Amygdala (tissue), 56 donors: ENCODE measurements at places on chromosomes 6 and 20.

DNA sequence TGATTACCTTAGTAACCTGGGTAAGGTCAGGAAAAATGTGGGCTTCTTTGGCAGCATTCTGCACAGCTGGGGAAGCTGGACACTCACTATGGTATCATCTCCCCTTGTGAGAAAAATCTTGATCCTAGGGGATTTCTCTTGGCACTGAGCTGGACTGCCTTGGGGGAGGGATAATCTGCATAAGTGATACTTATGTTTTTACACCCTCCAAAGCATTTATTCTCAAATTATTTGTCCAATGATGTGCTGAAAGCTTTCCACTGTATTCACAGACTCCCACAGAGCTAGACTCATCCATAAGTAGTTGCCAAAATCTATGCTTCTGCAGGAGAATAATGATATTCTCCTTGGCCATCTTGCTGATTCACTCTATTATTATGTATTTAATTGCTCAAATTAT lies 121.5 kb upstream of the CNR1 start:
- no peak for DNase-seq

DNA sequence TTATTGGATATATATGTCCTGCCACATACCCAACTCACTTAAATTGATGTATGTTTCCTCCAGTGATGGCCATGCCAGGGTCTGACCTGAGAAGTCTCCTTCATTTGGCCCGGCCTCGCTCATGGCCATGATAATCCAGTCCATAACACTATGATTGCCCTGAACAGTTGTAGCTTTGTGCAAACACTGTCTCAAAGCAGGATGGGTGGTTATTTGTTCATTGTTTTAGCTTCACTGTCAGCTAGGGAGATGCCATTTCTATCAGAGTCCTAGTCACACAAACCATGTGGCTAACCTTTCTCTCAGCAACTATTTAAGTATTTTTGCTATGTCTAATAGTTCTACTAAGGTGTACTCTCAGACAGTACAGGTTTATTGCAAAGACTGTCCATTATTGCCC lies 47.6 kb upstream of the ZNF337 start:
- DNase-seq = no peak

GRCh38 chr6:20309186-20309585 lies 92.5 kb upstream of the E2F3 start:
- DNase-seq = no peak

GRCh38 chr6:63573899-63574553 lies 1.7 kb downstream of the LOC128125822 start:
- no peak for DNase-seq
